ENCODE measurements at places on chromosomes 3 and 15. TPM values are rescaled to one million over a fixed set of nuclear protein-coding genes. Genes with fewer than 3 reads are reported as not detected.

ST6GAL1 gene
- total RNA-seq, result 15.6 TPM

ITIH3 gene
- 0.44 TPM for total RNA-seq

MINAR1 gene
- 1.9 TPM for total RNA-seq

TNIK gene
- total RNA-seq, result 24.1 TPM

DNA sequence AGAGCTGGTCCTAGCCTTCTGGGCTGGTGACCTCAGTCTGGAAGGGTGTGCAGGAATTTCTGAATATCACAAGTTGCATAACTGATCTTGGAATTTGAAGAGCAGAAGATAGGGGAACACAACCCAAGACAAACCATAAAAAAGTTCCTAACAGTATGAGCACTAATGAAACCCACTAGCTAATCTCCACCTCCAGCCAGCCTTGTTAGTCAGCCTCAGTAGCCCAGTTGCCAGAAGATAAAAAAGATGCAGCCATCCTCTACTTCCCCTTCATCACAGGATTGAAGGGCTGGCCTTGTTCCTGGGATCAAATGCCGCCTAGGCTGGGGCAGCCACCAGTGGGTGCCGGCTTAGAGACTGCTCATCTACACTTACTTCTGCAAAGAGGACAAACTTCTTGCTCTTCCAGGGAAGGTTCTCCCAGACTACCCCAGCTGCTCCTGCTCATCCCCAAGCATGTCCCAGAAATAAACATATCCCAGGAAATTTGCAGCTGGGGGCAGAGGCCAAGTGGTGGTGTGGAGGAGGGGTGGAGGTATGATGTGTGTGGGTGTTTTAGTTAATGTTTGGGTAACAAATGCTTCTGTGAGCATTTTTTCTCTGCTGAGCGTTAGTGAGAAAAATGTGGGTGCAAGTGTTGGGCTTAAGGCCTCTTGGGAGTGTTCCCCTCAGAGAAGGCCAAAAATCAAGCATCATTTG, 9.2 kb upstream of the ITGA11 start:
- H3K36me3 ChIP-seq, result no peaks in the 10 kb centered on the region
- no peak overlapping the region for H3K4me3 ChIP-seq
- no peak for DNase-seq
- H3K27ac ChIP-seq, result no peak overlapping the region

GRCh38 chr3:127050733-127051132, 67.8 kb downstream of the PLXNA1 start:
- no peaks in the 10 kb centered on the region for H3K36me3 ChIP-seq
- no peak for DNase-seq
- no peaks in the 10 kb centered on the region for H3K27me3 ChIP-seq
- no peak overlapping the region for H3K4me3 ChIP-seq
- H3K27ac ChIP-seq, result no peak overlapping the region

GRCh38 chr3:141877911-141878310, 1.5 kb downstream of the ATP1B3 start:
- no peaks in the 10 kb centered on the region for H3K36me3 ChIP-seq
- peak overlapping the region; percentile 91 for H3K27ac ChIP-seq
- no peak for DNase-seq
- peak overlapping the region; percentile 96 for H3K4me3 ChIP-seq
- no peaks in the 10 kb centered on the region for H3K27me3 ChIP-seq

DNA sequence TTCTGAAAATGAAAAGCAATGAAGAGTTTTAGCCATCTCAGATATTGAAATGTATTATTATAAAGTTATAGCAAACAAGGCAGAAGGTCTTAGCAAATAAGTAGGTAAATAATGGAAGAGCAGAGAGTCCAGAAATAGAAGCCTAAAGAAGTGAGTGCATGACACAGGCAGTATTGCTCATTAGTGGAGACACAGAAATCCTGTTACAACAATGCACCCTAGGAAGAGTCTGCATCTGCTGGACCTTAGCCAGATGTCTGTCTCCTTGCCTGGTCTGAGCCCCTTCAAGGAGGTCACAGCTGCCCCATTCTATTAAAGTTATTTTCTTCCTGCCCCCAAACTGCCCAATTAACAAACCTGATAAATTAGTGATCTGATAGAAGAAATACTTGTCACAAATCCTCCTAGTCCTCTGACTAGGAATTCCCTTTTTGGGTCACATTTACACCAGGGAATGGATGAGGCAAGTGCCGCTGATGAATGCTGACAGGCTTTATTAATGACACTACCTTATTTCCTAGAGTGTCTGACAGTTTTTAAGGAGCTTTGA, 51.9 kb downstream of the HOMER2 start:
- H3K27ac ChIP-seq, result no peak overlapping the region
- H3K27me3 ChIP-seq, result no peaks in the 10 kb centered on the region
- no peak overlapping the region for H3K4me3 ChIP-seq
- H3K36me3 ChIP-seq, result no peaks in the 10 kb centered on the region

GRCh38 chr3:112948346-112948838, 26.5 kb downstream of the CD200R1 start:
- H3K4me1 ChIP-seq, result no peaks in the 10 kb centered on the region
- no peak for DNase-seq
- no peak overlapping the region for H3K4me3 ChIP-seq
- H3K36me3 ChIP-seq, result no peaks in the 10 kb centered on the region
- H3K27me3 ChIP-seq, result no peaks in the 10 kb centered on the region

DNA sequence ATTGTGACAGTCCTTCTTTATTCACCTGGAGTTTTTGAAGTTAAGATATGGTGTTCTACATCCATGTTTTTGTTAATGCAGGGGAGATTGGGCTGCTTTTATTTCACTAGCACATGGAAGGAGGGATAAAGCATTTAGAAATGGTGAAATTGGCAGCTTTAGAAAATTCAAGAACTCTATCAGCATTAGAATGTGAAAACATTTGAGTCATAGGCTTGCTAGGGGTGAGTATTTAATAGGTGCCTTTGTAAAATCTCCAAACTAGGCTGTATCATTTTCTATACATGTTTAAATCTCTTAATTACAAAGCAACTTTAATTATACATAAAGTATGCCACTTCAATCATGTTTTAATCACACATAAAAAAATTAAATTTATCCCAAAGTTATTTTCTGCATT, 12.9 kb downstream of the NLGN1 start:
- no peak overlapping the region for H3K4me3 ChIP-seq
- H3K27me3 ChIP-seq, result no peaks in the 10 kb centered on the region
- no peak overlapping the region for H3K27ac ChIP-seq
- DNase-seq, result no peak
- H3K36me3 ChIP-seq, result no peaks in the 10 kb centered on the region
- no peaks in the 10 kb centered on the region for H3K4me1 ChIP-seq

- no peaks in the 10 kb centered on the region for H3K36me3 ChIP-seq
- no peak overlapping the region for H3K27ac ChIP-seq
- H3K27me3 ChIP-seq, result no peaks in the 10 kb centered on the region
Observed at GRCh38 chr3:58025837-58026569, 17.8 kb downstream of the FLNB start.

- no peak overlapping the region for H3K4me3 ChIP-seq
- peak; percentile 46 for DNase-seq
- H3K27me3 ChIP-seq, result no peaks in the 10 kb centered on the region
- H3K27ac ChIP-seq, result no peak overlapping the region
- H3K36me3 ChIP-seq, result no peaks in the 10 kb centered on the region
Observed at GRCh38 chr3:152183473-152183872, 85.3 kb upstream of the MBNL1 start.

DNA sequence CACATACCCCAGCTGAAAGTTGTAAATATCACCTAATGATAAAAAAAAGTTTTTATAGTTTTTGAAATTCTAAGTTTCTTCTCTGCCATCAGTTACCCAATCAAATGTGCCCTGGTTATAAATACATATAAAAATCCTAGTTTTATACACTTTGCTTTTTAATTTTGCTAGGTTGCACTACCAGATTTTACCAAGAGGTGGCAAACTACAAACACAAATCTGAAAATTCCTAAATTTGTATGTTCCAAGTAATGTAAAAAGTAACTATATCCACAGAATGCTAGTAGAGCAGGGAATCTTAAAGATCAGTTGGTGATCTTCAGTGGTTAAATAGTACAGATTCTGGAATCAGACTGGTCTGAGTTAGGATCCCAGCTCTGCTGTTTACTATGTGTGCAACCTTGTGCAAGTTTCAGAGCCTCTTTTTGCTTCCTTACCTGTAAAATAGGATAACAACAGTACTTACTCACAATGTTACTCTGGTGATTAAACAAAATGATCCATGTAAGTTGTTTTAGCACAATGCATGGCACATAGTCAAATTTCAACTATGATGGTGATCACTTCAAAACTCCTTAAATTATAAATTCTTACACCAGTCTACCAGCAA, 11.0 kb downstream of the TRPM7 start:
- H3K27ac ChIP-seq, result no peak overlapping the region
- DNase-seq, result peak; percentile 21
- no peaks in the 10 kb centered on the region for H3K27me3 ChIP-seq
- H3K4me1 ChIP-seq, result peaks cover 12% of the 10 kb centered on the region
- H3K4me3 ChIP-seq, result no peak overlapping the region
- 0 out of 2 replicates have a peak, but pooled peaks cover 3% of the 10 kb centered on the region for H3K36me3 ChIP-seq

GRCh38 chr15:29183071-29183831, 86.4 kb downstream of the NSMCE3 start:
- H3K4me3 ChIP-seq, result no peak overlapping the region
- DNase-seq, result no peak
- no peaks in the 10 kb centered on the region for H3K4me1 ChIP-seq
- no peaks in the 10 kb centered on the region for H3K36me3 ChIP-seq
- H3K27ac ChIP-seq, result no peak overlapping the region

- H3K4me3 ChIP-seq, result no peak overlapping the region
- no peak overlapping the region for H3K27ac ChIP-seq
- DNase-seq, result no peak
- H3K27me3 ChIP-seq, result no peaks in the 10 kb centered on the region
Observed at GRCh38 chr3:100761211-100761942, 52.1 kb downstream of the TFG start.

DNA sequence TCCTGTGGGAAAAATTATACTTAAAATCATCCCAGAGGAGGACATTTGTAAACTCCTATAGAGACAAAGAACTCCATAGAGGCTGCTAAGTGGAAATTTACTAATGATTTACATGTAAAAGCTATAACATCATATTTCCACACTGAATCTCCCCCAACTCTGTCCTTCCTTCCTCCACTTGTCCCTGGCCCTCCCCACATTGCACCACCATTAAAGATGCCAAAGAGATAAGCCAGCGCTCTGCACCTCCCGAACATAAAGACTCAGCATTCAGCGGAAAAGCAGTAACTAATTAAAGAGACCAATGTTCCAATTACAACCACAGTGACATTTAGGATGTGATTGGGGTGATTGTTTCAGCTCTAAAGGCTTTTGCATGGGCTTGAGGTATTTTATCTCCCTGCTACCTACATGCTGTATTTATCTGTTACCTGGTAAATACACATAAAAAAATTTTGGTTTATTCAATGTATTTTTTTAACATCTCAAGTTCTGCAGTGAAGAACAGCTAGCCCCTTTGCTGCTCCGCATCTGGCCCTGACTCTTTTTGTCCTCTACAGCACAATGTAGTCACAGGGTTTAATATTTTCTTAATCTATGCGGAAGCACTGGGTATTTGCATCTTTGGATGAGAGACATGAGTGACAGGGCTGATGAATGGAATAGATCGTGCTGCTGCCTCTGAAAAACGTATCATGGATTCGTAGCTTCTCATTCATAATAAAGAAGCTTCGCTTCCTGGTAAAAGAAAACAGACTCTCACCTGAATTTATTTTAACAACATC, 35.3 kb upstream of the B3GNT5 start:
- no peaks in the 10 kb centered on the region for H3K27me3 ChIP-seq
- no peaks in the 10 kb centered on the region for H3K36me3 ChIP-seq
- no peaks in the 10 kb centered on the region for H3K4me1 ChIP-seq
- no peak overlapping the region for H3K27ac ChIP-seq
- DNase-seq, result no peak

DNA sequence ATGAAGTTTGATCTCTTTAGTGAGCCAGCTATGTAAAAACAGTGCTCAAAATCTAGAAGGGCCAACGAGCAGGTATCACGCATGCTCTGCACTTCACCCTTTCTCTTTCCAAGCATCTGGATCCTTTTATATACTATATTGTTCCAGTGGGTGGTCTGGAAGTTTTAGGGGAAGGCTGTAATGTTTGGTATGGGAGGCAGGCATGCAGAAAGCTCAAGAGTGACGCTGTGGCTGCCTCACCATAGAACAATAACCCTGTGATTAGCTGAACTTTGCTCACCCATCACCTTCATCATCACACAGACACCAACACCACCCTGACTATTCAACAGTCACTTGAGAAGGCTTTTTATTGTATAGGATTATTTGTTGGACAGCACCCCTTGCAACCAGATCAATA, 81.6 kb downstream of the FBN1 start:
- no peak overlapping the region for H3K27ac ChIP-seq
- no peaks in the 10 kb centered on the region for H3K27me3 ChIP-seq
- H3K36me3 ChIP-seq, result no peaks in the 10 kb centered on the region
- DNase-seq, result no peak

DNA sequence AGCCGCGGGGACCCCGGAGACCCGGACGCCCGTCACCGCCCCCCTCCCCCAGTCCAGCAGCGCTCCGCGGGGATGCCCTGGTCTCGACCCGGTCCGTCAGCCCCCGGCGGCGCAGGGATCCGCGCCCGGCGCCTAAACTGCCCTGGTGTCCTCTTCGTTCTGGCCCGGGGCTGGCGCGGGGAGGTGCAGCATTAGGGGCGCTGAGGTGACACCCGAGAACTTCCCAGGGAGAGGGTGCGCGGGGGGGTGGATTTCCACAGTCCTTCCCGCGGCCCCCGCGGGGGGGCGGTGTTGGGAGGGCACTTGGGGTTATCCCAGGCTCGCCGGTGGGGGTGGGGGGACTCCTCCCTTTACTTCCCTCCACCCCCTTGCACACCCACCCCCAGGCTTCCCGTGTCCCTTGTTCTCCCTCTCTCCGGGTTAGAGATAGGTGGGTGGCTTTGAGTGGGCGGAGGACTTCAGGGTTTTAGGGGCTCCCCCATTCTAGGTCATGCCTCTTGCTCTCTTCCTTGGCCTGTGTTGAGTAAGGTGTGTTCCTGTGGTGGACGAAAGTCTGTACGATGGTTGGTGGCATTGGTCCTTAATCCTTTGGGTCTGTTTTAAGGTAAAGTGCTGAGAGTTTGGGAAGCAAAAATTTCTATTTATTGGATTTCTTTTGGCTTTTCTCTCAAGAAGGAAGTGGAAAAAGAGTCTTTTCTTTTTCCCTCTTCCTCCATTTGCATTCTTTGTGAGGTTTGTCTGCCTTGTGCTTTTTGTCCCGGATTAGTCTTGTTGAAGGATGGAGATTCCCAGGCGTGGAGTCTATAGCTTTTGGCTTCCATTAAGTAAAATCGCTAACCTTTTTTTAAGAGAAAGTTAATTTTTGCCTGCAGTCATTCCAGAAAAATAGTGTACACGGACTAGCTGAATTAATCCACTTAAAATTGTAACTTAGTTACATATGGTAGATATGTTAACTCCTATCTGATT, 811 bp downstream of the SKIL start:
- peak overlapping the region; percentile 78 for H3K27ac ChIP-seq
- no peaks in the 10 kb centered on the region for H3K27me3 ChIP-seq
- peak overlapping the region; percentile 71 for H3K4me3 ChIP-seq

All from HCT116 (cell line).